ENCODE measurements at places on chromosomes 12 and 14.

GRCh38 chr14:51545396-51545795, 106.3 kb upstream of the FRMD6 start:
- peaks cover 13% of the 10 kb centered on the region for H3K4me1 ChIP-seq
- no peak overlapping the region for H3K27ac ChIP-seq
- no peak for DNase-seq
- H3K27me3 ChIP-seq, result no peaks in the 10 kb centered on the region
- H3K4me3 ChIP-seq, result no peak overlapping the region

DNA sequence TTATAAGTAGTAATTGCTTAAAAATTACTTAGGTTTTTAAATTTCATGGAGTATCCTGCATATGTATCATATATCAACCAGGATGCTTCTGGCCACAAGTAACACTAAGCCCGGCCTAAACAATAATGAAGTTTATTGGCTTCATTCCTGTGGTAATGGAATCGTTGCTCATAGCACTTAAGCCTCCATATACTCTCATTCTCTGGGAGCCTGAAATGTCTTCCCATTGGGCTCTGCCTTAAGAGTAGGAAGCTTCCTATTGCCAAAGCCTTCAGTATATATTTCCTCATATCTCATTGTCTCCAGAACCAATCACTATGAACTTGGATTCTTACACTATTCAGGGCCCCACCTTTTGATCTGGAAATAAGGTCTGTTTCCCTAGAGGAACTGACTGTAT, 83.8 kb upstream of the DNM1L start:
- peaks cover 5% of the 10 kb centered on the region for H3K36me3 ChIP-seq
- DNase-seq, result peak; percentile 82
- no peaks in the 10 kb centered on the region for H3K27me3 ChIP-seq
- no peak overlapping the region for H3K4me3 ChIP-seq

- no peak overlapping the region for H3K4me3 ChIP-seq
- no peak overlapping the region for H3K27ac ChIP-seq
- H3K36me3 ChIP-seq, result peaks cover 79% of the 10 kb centered on the region
- no peaks in the 10 kb centered on the region for H3K4me1 ChIP-seq
- H3K27me3 ChIP-seq, result no peaks in the 10 kb centered on the region
Measured at GRCh38 chr12:114360485-114360884, 45.5 kb downstream of the TBX5 start.

DNA sequence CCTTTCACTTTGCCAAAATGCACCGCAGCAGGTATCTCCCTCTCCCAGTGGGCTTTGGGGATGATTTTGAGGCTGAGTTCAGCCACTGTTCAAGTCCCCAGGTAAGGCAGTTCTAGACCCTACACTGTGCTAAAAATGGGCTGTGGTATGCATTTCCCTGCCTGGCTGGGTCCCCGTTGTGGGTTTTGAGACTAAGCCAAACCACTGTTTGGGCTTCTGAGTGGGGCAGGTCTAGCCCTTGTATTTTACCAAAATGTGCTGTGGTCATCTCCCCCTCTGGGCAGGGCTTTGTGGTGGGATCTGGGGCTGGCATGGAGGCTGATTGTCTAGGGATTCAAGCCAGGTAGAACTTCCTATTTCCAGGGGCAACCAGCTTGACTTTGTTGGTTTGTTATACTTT, 13.6 kb upstream of the OR4Q3 start:
- no peak overlapping the region for H3K27ac ChIP-seq
- H3K4me1 ChIP-seq, result no peaks in the 10 kb centered on the region
- H3K4me3 ChIP-seq, result no peak overlapping the region
- no peaks in the 10 kb centered on the region for H3K27me3 ChIP-seq
- H3K36me3 ChIP-seq, result no peaks in the 10 kb centered on the region

DNA sequence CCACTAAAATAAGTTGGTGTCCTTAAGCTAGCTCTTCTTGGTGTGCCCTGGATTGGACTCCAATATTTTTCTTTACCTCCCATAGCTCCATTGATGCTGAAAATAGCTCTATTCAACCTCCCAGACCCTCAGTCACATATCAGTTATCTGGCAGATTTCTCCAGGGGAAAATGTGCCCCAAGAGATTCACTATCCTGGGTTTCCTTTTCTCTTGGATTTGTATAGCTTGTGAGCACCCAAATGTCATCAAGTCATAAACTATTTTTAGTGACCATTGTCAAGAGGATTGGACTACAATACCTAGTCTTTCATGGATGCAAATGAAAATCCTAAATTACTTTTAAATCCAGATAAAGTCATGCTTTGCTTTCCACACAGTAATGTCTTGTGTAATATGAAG, 339.6 kb upstream of the FOXG1 start:
- no peaks in the 10 kb centered on the region for H3K27me3 ChIP-seq
- DNase-seq, result no peak
- H3K36me3 ChIP-seq, result no peaks in the 10 kb centered on the region
- no peaks in the 10 kb centered on the region for H3K4me1 ChIP-seq
- no peak overlapping the region for H3K4me3 ChIP-seq
- no peak overlapping the region for H3K27ac ChIP-seq
